Hepatocyte (in vitro differentiated cells): ENCODE measurements at places on chromosomes 7 and 10.

DNA sequence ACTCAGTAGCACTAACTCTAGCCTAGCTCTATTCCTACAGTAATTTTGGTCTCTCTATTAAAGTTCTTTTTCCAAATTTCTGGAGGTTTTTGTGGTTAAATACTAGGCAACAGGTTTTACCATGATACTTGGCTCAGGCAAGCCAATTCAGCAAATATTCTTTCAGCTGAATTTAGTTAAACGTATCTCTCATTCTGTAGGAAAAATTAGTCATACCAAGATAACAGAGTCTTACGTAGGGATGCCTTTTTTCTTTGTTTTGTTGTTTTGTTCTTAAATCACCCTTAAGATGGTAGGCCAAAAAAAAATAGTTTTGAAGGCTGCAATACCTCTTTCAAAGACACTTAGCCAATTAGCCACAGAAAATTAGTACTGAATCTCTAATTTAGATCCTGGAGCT is 180.5 kb downstream of the MAGI2 start:
- no peak for DNase-seq

DNA sequence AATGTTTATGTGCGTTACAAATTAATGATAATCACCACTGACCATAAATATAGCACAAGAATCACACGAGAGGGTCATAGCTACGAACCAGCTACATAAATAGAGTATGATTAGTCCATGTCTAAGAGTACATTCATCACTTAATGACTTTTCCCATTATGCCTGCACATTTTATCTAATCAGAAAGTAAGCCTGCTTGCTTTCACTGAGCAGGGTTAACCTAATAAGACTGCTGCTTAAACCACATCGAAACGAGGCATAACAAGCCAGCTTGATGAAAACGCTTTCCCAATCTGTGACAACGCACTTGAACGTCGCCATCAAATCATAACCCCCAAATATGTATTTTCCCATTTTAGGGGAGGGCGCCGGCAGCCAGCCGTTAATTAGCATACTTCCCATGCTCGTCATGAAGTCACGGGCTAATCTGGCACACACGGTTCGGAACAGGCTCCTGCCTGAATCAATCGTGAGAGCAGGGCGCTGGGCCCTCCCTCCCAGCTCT is 71.5 kb downstream of the EBF3 start:
- DNase-seq = no peak

- DNase-seq = no peak
Measured at GRCh38 chr7:108135446-108136190, 5.5 kb upstream of the LAMB4 start.

DNA sequence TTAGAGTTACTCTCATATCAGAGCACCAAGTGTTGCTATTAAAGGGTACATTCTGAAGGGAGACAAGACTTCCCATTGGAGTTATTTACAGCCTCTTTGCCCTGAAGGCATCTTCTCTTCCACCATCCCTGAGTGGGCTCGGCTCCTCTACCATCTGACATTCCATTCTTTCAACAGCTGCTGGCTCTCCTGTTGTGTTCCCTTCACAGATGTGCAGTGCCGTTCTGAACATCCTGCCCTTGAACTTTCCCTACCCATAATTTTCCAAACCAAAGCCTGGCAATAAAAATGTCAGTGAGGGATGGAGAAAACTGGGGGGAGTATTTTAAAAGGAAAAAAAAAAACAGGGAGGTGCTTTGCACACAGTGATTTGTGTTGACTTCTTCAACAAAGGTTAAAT is 392.9 kb downstream of the KCNMA1 start:
- no peak for DNase-seq

GRCh38 chr10:94546901-94547185 is 1.3 kb downstream of the HELLS start:
- DNase-seq = peak; percentile 6

GRCh38 chr7:27173511-27173955 is 587 bp downstream of the HOXA10 start:
- DNase-seq = no peak

DNA sequence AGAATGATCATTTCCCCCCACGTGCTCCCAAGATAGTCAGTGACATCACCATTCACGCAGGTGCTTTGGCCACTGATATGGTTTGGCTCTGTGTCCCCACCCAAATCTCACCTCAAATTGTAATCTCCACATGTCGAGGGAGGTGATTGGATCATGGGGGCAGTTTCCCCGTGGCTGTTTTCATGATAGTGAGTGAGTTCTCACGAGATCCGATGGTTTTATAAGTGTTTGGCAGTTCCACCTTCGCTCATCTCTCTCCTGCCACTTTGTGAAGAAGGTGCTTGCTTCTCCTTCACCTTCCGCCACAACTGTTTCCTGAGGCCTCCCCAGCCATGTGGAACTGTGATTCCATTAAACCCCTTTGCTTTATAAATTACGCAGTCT is 205.4 kb upstream of the SH2B2 start:
- DNase-seq = no peak

DNA sequence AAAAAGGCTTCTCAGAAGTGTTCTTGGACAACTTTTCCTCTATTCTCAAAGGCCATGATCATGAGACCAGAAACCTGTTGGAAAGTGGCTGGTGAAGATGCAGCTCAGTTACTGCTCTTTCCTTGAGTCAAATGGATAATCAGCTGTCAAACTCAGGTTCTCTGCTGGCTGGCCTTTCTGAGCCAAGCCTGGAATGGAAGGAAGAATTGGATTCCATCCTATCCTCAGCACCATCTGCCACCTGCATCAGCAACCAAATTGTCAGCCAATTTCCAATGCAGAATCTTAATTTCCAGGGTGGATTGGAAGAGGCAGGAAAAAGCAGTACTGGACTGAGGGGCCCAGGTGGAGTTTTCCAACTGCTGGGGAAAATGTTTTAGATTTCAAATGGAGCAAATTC is 631.7 kb downstream of the KCNMA1 start:
- DNase-seq = no peak

DNA sequence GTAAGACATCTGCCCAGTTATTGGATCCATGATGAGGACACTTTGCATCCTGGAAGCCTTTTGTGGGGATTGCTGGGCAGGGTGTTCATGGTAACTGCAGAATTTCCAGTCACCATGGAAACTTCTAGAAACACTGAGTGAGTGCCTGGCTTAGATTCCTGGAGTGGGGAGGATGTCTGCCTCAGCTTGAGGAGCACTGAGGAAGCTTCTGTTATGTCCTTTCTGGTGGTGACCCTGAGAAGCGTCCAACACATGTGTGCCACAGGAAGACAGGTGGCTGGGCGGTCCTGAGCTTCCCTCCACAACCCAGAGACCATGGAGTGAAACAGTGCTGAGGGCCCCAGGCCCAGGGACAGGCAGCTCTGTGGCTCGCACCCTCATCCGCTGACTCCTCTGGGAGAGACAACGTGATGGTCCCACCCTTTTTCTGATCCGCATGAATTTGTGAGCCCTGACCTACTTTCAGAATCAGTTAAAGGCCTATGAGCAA is 191.8 kb upstream of the CXCL12 start:
- no peak for DNase-seq

DNA sequence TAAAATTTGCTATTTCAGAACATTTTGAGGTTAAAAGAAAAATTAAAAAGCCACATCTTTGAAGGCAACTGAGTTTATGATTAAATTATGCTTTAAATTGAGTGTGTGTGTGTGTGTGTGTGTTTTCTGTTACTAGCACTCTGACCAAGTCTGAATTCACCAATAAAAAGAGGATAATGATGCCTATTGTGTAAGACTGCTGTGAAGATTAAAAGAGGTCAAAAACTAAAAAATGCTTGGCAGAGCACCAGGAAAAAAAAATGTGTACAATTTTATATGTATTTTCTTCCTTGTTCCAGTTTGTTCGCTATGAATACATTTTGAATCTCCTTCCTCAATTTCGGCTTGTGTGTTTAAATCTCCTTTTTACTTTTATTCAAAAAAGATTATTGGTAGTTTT is 316.6 kb upstream of the MAGI2 start:
- no peak for DNase-seq

DNA sequence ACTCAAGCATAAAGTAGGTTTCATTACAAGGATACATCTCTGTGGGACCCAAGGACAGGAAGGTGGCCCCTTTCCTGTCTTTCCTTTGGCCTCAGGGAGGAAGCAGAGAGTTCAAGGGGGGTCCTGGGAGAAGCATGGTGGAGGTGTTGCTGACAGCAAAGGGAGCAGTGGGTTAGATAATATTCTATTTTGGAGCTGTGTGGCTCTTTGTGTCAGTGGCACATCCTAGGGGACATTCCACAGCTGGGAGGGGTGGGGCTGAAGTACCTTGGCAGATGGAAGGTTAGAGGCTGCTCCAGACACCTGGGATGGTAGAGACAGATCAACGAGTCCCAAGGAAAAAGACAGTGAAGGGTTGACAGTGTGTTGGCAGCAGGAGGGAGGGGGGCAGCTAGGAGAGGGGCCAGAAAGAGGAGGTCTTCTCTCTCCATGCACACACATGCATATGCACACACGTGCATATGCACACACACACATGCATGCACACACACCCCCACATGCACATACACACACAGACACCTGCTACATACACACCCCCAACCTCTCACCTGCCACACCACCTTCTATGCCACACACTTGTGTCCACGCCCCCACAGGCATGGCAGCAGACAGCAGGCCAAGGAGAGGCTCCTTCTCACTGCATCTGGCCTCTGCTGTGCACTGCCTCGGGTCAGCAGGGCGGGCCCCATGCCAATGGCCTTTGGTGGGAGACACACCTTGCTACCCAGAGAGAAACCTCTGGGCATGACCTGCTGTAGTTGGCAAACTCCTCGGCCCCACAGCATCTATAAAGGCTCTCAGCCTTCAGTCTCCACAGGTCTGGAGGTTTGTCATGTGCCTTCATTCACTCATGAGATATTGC is 5.6 kb upstream of the POLD2 start:
- no peak for DNase-seq

- no peak for DNase-seq
Measured at GRCh38 chr7:150820578-150821198, 20.1 kb downstream of the TMEM176A start.

- no peak for DNase-seq
Measured at GRCh38 chr7:96953676-96954513, 51.5 kb upstream of the DLX6 start.

GRCh38 chr10:87715552-87716347 is 56.1 kb downstream of the PAPSS2 start:
- DNase-seq = no peak

GRCh38 chr7:55154096-55154495 is 135.3 kb downstream of the EGFR start:
- no peak for DNase-seq

- no peak for DNase-seq
Measured at GRCh38 chr10:1274701-1275544, 218.7 kb downstream of the WDR37 start.

- peak; percentile 26 for DNase-seq
Measured at GRCh38 chr7:34165927-34166550, 260.7 kb downstream of the BMPER start.

DNA sequence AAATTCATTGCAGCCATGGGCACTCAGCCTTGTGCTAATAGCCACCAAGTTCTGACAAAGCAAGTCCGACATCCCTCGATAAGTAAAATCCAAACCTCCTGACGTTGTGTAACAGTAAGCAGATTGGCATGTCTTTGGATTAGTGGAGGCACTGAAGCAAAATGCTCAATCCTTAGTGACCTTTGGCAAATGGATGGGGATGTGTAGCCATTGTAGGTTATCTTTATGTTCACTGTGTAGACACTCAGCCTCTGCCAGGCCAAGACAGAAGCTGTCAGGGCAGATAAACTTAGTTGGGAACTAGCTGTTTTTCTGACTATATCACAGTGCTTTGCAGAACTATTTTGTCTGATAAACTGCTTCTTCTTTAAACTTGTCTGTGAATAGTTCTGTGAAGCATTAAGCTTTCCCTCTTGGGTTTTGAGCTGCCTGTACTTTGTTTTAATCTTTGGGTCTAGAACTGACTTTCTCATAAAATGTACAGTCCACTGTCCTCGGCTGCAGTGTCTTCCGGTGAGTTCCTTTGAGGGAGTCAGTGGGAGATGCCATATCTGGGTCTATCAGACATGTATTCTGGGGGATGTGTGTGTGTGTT is 220.8 kb downstream of the LRMDA start:
- no peak for DNase-seq

DNA sequence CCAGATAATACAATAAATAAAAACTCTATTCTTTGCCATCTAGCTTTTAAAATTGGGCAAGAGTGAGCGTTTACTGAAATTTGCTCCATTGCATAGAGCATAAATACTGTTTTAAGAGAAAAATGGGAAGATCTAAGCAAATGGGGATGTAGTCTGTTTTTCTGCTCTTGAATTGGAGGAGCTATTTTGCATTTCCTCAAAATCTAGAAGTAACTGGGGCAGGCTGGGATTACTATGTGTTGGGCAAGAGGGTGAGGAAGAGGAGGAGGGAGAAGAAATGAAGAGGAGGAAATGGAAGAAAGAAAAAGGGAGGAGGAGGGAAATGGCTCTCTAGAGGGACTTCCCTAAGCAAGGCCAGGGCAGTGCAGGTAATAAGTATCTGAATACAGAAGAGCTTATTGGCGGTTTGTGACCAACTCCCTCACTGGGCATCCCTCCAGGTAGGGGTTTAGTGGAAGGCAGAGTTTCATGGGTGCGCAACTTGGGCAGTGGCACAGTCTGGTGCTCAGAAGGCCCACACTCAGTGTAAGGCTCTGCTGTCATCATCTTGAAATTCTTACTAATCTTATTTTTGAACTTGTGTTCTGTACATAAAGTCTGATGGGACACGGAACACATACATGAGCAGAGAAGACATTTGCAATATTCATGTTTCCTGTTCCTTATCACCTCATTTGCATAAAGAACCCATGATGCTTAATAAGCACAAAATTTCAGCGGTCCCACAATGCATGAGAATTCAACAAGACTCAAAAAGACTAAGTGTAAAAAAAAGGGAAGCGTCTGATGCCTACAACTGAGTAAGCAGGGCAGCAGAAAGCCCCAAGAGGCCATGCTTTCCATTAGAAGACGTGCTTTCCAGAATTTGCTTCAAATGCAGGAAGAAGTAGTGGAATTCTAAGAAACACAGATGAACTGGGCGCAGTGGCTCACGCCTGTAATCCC is 116.9 kb downstream of the EVX1 start:
- no peak for DNase-seq

DNA sequence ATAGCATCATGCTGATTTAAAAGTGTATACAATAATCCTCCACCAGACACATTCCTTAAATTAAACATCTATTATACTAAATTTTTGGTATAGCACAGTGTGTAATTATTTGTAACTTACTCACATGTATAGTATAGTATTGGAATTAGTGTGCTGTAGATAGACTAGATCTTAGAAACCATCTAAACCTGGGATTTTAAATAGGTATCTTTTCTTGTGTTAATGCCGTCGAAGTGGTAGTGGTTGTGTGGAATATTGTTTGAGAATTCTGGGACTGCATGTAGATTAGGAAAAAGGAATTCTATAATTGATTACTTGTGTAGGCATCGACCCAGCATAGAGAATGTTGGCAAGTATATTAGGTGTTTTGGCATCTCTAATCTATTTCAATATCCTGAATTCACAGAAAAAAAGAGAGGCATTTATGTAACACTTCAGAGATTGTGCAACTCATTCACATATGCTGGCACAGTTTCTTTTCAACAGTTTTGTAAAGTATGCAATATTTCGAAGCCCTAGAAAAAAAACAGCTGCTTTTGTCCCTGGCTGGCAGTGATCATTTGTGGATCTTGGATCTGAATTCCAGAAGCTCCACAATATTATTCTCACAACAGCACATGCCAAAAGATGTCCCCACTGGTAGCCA is 145.5 kb upstream of the AGR3 start:
- DNase-seq = no peak

DNA sequence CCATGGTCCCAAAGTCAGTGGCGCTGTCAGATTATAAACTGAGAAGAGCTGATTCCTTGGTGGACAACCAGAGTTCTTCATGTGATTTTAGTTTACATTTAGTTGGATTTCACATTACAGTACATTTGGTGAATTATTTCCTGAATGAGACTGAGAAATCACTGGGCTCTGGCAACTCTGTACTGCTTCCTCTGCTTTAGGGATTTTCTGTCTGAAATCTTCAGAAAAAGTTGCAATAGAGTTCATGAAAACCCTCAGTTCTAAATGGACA is 242.6 kb downstream of the BICC1 start:
- DNase-seq = no peak
